ENCODE measurements at places on chromosomes 6 and 20.

- DNase-seq = peak; percentile 63
Observed at GRCh38 chr6:15501826-15502445, 160.9 kb downstream of the DTNBP1 start.

DNA sequence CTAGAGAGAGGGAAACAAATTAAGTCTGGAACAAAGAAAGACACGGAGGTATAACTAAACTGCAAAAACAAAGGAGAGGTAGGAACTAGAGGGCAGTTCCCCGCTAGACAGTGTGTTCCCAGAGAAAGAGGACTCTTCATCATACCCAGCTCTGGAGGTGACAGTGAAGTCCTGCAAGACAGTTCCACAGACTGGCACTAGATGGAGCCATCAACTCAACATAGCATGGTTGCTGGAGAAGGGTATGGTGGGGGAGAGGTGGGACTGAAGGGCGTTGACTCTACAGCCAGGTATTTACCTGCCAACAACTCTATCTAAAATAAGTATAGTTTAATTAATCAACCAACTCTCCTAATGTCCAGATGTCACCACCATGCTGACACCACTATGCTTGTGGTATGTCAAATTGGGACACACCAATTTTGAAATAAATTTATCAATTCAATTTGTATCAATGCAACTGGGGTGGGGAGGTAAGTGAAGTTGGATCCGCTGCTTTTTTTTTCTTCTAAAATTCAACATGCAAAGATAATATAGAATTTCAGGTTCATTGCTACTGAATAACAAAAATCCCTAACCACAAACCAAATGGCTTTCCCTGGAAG, 9.7 kb downstream of the BACH2 start:
- DNase-seq = no peak

GRCh38 chr6:7866526-7866925, 44.1 kb downstream of the TXNDC5 start:
- DNase-seq = no peak

GRCh38 chr6:51468704-51469103, 618.7 kb downstream of the PKHD1 start:
- DNase-seq = no peak

DNA sequence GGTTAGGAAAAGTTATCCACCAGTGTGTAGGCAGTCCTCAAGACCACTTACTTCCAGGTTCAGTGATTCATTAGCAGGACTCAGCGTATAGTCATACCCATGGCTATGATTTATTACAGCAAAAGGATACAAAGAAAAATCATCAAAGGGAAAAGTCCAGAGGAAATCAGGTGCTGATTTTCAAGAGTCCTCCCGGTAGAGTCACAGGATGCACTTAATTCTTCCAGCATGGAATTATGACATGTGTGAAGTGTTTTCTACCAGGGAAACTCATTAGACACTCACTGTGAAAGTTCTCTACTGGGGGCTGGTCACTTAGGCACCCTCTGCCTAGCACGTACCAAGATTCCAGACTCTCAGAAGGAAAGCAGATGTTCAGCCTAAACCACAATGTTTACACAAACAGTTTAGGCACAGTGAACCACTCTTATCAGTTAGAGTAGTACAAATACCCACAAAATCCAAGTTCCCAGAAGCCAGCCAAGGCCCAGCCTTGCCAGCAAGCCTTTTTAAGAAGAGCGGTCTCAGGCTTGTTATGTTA, 10.2 kb downstream of the WFDC3 start:
- peak; percentile 60 for DNase-seq

GRCh38 chr20:16064989-16065707, 508.1 kb downstream of the KIF16B start:
- no peak for DNase-seq

GRCh38 chr20:21399005-21399475, 1.7 kb upstream of the NKX2-4 start:
- DNase-seq = no peak

DNA sequence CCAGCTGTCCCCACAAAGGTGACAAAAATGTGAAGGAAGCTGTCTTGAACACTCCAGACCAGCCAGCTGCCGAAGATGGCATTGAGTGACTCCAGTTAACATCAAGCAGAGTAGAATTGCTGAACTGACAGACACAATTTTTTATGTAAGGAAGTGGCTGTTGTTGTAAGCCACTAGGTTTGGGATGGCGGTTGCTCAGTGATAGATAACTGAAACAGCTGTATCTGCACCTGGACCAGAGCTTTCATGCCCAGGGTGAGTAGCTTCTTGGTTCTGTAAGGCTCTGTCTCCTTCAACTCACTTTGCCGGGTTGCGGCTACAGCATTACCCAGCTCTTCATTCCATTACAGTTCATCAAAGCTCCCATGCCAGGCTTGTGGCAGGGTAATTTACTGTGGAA, 49.7 kb upstream of the DDR1 start:
- DNase-seq = no peak

DNA sequence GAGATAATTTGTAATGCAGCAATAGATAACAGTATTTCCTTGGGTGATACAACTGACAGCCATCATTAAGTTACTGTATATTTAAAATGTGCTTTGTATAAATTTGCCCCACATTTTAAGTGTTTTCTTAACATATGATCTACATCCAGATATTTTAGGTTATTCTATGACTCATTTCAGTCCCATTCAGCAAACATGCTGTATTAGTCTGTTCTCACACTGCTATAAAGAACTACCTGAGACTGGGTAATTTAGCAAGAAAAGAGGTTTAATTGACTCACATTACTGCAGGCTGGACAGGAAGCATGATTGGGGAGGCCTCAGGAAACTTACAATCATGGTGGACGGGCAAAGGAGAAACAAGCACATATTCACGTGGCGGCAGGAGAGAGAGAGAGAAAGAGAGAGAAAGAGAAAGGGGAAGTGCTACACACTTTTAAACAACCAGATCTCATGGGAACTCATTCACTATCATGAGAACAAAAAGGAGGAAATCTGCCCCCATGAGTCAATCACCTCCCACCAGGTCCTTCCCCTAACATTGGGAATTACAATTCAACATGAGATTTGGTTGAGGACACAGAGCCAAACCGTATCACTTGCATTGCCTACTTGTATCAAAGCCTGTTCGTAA, 9.6 kb upstream of the CHD6 start:
- no peak for DNase-seq

DNA sequence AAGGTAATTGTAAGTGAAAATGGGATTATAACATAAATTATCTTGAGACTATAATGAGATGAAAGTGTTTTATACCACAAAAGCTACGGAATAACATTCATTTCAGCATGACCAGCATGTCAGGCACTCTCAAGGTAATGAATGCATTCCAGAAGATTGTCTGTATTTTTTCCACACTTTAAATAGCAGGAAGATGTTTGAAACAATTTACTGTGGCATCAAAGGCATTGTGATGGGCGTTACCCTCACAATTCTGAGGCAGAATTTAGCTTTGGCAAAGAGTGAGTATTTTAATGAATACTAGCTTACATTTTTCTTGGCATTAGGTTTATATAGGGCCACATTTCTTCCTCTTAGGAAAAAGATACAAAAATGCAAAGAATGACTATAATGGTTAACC, 627.2 kb downstream of the BCKDHB start:
- peak; percentile 21 for DNase-seq

DNA sequence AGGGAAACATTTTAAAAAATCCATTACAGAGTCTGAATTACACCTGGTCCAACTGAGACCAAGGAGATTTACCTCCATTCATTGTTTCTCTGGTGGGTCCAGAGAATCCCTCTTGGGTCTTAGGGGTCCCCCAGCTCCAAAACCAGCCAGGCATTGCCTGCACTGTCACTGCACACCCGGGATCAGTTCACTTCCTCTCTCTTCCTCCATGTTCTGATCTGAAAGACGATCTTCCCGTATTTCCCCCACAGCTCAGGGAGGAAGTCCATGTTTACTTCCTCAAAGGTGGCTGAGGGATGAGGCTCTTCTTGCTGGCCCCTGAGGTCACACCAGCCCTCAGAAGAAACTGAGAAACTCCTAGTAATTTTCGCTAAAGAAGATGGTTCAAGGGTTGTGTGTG, 159.7 kb downstream of the BMP7 start:
- no peak for DNase-seq

GRCh38 chr20:8168785-8169288, 36.8 kb downstream of the PLCB1 start:
- DNase-seq = no peak

DNA sequence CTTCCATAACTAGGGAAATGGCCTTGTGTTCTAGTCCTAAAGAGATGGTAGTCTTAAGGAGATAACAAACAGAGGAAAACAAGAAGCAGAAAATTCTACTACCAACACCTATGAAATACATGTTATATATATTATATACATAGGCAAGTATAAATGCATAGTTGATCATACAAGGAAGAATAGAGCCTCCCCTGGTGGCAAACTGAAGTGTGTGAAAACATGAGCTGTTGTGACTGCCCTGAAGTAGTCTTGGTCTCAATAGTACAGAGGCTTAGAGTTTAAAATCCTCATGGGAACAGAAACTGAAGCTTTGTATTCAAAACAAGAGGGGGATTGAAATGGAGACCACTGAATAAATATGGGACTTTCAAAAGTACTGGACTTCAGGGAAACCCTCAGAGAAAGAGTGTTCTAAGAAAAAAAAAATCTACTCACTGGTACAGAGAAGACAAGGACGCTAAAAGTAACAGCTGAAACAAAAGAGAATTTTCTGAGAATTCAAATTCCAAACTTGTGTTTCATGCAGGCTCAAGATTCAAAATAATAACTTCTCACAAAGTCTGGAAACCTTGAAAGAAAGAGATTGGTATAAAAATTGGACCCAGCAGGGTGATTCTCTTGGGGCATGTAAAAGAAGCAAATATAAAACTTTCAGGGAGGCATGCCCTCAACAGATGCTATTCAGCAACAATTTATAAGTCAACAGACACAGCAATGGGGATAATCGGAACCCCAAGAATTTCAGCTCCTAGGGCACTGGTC, 59.7 kb upstream of the SAMD3 start:
- DNase-seq = peak; percentile 34

DNA sequence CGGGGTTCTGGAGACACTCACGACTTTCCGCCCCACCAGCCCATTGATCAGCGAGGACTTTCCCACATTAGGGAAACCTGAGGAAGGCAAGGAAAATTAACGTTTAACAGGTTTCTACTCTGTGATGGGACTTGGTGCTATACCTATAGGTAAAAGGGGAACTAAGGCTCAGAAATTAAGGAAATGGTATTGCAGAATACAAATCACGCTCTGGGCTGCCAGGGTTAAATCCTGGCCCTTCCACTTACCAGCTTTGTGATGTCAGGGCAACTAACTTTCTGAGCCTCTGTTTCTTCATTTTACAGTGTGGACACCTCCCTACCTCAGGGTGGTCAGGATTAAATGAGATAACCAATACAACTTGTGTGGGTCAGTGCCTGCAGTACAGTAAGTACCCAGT, 8.8 kb downstream of the GNL1 start:
- DNase-seq = no peak
